ENCODE measurements at places on chromosomes 2 and 18. TPM values are rescaled to one million over a fixed set of nuclear protein-coding genes. Genes with fewer than 3 reads are reported as not detected.

DNA sequence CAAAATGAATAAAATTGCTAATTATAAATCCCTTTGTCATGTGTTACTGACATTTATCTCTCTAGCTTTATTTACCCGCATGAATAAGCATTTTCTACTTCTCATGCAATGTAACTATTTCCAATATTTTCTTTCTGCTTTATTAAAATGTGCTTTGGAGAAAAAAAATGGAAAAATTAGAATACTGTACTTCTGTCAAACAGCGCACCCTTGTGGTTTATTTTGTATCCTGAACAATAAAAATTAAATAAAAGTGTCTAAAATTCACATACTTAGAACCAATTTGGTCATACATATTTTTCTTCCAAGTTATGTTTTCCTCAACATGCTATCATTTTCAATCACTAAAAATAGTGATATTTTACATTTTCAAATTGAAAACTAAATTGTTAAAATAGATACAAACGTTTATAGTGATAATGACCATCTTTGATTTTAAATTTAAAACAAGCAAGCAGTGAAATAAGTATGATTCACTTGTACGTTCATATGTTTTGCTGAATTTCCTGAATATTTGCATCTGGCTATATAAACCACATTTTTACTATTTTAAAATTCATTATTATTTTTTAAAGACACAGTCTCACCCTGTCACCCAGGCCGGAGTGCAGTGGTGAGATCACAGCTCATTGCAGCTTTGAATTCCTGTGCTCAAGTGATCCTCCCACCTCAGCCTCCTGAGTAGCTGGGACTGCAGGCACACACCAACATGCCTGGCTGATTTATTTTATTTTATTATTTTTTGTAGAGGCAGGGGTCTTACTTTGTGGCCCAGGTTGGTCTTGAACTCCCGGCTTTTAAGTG is 95.9 kb upstream of the GRB14 start:
- no peak for DNase-seq
- no peak overlapping the region for H3K27ac ChIP-seq
- peaks cover 8% of the 10 kb centered on the region for H3K36me3 ChIP-seq

DNA sequence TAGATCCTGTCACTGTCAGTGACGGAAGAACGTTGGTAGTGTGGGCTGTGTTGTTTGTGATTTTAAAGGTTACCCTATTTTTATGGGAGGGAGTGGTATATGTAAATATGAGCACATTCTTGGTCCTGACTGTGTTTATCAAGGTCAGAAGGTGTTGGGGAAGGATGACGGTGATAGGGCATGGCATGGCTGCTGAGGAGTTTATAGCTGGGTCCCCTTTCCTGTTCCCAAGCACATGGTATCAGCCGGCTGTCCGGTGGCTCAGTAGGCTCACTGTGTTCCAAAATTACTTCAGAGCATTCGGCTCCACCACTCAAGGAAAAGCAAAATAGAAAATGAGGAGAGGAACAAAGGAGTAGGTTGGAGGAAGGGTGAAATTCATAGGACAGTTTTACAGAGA is 28.6 kb downstream of the IRS1 start:
- no peaks in the 10 kb centered on the region for H3K36me3 ChIP-seq
- no peaks in the 10 kb centered on the region for H3K27me3 ChIP-seq
- peaks cover 25% of the 10 kb centered on the region for H3K4me1 ChIP-seq
- no peak for DNase-seq
- H3K27ac ChIP-seq = no peak overlapping the region
- no peak overlapping the region for H3K4me3 ChIP-seq

DNA sequence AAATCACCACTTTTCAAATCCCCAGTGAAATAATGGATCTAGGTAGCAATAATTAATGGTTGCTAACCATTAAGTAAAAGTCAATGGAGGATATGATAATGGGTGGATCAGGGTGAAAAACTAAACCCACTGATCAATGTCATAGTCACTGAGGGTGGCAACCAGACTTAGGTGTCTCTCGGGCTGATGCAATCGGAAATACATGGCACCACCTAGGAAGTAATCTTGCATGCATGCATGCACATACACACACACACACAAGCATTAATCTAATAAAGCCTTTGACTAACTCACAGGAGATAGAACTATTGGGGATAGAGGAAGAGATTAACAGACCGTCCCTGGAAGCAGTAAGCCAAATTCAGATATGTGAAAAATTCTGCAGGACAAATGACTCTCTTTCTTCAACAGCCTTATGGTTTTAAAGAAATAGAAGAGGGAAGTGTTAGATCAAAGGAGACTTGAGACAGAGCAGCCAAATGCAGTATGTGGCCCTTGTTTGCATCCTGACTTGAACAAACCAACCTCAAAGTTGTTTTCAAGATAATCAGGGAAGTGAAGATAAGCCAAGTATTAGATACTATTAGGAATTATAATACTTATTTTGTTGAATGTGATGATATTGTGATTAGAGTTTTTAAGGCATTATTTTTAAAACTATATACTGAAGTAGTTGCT is 186.0 kb upstream of the RMP24 start:
- no peaks in the 10 kb centered on the region for H3K4me1 ChIP-seq
- H3K36me3 ChIP-seq = no peaks in the 10 kb centered on the region
- H3K27me3 ChIP-seq = no peaks in the 10 kb centered on the region
- no peak for DNase-seq
- H3K4me3 ChIP-seq = no peak overlapping the region

DNA sequence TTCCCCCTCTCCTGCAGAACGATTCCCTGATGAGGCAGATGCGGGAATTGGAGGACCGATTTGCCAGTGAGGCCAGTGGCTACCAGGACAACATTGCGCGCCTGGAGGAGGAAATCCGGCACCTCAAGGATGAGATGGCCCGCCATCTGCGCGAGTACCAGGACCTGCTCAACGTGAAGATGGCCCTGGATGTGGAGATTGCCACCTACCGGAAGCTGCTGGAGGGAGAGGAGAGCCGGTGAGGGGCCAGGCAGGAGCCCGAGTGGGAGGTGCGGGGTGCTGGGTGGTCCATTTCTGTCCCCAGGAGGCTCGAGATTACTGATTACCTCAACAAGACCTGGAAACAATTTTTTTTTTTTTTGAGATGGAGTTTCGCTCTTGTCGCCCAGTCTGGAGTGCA is 3.1 kb downstream of the DES start:
- H3K4me1 ChIP-seq = peaks cover 64% of the 10 kb centered on the region
- no peak for DNase-seq
- no peaks in the 10 kb centered on the region for H3K27me3 ChIP-seq
- no peak overlapping the region for H3K4me3 ChIP-seq

The NFATC1 gene
- 27.6 TPM for total RNA-seq

The KCNG2 gene
- not detected for total RNA-seq

The NTSR2 gene
- total RNA-seq = not detected

The SERPINB2 gene
- 9.3 TPM for total RNA-seq

The ASB18 gene
- not detected for total RNA-seq

DNA sequence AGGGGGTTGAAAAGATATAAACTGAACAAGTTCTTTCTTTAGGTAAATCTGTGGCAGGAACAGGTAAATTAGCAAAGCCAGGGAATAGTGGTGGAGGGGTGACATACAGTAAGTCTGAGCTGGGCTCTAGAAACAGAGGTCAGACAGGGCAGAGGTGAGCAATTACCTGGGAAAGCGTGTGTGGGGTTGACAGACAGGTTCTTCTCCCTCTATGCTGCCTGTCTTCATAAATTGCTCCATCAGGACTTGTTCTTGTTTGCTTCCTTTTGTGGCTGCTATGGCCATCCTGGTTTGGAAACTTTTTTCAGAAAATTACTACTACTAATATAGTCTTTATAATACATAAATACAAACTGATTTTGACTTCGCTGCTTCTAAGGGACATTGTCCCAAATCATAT is 3.4 kb upstream of the ANKRD12 start:
- H3K27me3 ChIP-seq = no peaks in the 10 kb centered on the region
- H3K27ac ChIP-seq = no peak overlapping the region
- H3K4me3 ChIP-seq = no peak overlapping the region
- DNase-seq = no peak

GRCh38 chr18:79402977-79403722 is 7.4 kb downstream of the NFATC1 start:
- no peak for DNase-seq
- H3K36me3 ChIP-seq = no peaks in the 10 kb centered on the region
- peaks cover 32% of the 10 kb centered on the region for H3K4me1 ChIP-seq
- H3K27ac ChIP-seq = peak overlapping the region; percentile 72
- H3K27me3 ChIP-seq = no peaks in the 10 kb centered on the region

GRCh38 chr2:158701101-158701500 is 94.0 kb upstream of the DAPL1 start:
- no peak overlapping the region for H3K27ac ChIP-seq
- H3K4me1 ChIP-seq = no peaks in the 10 kb centered on the region
- DNase-seq = no peak
- H3K4me3 ChIP-seq = no peak overlapping the region

The ADAM23 gene
- 6.4 TPM for total RNA-seq
